Esophagus squamous epithelium (tissue), 5 donors: ENCODE measurements at places on chromosomes 5 and 9.

DNA sequence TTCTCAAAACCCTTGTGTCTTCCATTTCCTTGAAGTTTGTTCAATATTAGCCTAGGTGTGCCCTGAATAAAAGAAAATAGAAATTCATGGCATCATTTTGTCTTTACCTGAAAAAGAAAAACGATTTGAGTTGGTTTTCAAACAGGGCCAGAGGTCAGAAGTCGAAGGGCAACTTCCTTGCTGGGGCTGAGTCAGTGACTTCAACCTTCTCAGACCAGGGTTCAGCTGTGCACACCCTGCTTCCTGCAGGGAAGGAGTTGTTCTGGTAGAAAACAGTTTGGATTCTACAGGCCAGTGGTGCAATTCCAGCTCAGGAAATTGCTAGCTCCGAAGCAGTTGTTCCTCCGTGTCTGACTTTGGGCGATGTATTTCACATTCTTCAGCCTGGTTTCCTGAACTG, 132.1 kb upstream of the SLC30A5 start:
- DNase-seq, result no peak

- DNase-seq, result no peak
Observed at GRCh38 chr5:53613536-53613935, 53.1 kb downstream of the NDUFS4 start.

DNA sequence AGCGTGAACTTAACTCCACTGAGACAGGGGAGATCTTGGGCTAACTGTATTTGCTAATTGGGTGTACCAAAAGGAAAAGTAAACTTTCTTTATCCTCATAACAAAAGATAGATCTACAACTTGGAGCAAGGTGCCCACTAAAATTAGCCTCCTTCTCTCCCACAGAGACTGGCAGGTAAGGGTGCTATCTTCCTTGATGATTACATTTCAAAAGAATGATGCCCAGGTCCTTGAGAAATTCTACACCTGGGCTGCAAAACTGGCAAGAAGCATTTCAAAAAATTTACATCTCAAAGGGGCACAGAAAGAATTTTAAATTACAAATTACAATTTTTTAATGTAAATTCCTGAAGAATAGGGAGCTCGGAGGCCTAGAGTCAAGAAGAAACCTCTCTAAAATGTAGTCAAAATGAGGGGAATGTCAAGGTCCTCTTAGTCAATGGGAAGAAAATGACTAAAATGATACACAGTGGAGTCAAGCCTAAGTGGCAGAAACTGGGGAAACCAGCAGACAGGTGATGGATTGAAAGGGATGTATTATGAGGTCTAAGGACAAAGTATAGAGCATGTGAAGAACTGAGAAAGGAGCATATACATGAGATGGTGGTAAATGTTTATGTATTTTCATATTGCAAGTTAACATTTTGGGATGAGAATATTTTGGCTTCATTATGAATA, 348.3 kb upstream of the TUSC1 start:
- DNase-seq, result no peak

DNA sequence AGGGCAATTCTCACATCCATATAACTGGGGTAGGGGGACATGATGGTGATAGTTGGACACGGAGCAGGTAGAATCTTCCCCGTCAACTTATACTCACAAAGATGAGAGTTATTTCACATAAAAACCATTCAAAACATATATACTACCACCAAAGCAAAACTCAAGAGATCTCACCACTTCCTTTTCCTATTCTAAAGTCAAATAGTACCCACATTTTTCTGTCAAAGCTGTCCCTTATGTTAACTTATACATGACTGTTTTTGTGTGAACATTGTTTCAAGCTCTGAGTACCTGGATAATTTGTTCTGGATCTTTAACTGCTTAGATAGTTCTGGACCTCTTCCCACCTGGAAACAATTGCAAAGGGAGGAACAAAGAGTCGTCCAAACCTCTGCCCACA, 95.5 kb upstream of the MAN2A1 start:
- no peak for DNase-seq

DNA sequence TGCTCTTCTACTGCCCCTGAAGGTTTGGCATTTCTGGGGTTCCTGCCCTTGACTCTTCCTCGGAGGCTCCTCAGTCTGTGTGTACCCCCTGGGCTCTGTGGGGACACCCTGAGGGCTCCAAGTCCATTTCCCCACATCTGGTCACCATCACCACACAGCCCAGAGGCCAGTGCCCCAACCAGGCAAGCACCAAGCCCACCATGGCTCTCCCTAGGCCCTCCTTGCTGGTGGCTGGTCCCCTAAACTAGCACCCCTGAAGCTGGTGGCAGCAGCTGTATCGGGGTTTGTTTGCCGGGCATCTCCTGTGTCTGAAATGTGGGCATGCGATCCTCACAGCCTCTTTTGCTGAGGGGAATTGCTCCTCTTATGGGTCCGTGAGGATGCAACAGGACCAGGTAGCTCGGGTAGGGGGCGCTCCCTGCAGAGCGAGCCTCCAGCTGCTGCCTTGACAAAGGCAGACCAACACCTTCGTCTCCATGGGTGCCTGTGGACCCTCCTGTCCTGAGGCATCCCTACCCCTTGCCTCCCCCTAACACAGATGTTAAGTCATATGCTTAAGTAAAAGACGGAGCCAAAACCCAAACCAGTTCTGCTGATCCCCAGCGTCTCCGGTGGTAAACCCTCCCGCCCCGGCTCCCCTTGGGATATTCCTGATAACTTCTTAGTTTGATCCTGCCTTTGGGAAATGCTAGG, 138.9 kb upstream of the IRX4 start:
- no peak for DNase-seq

GRCh38 chr9:99024959-99025358, 80.0 kb upstream of the TGFBR1 start:
- DNase-seq, result no peak
